ENCODE measurements at places on chromosomes 11 and 22. TPM values are rescaled to one million over a fixed set of nuclear protein-coding genes. Genes with fewer than 3 reads are reported as not detected.

GRCh38 chr11:11010624-11011127, 152.8 kb upstream of the ZBED5 start:
- DNase-seq, result no peak

- DNase-seq, result no peak
Measured at GRCh38 chr11:122633219-122633829, 22.2 kb upstream of the UBASH3B start.

DNA sequence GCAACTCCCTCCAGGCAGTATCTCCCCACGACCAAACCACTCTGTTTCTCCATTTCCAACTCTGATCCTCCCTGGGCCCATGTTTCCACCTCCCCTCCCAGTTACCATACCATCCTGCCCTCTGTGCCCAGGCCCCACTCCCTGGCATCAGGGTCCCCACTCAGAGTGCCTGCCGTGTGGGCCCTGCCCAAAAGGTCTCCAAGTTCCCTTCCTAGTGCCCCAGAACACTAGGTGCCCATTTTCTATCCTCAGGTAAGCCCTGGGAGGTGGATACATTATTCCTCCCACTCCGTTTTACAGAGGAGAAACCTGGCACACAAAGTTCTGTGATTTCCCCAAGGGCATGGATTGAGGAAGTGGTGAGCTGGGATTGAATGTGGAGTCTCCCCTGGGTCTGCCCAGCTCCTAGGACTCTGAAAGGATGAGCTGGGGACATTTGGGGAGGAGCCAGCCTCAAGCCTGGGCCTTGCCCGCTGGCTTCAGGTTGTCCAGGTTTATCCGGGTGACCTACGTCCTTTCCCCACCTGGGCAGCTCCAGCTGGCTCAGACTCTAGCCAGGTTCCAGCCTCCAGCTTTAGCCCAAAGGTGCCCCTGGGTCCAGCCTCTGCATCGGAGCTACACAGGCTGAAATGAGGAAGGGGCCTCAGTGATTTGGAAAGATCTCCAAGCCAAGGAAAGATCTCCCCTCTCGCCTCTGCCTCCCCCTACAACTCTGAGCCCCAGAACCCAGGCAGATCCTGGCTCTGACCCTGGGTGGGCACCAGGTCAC, 2.2 kb upstream of the GSTT4 start:
- DNase-seq, result no peak

- DNase-seq, result no peak
Measured at GRCh38 chr22:26417406-26417805, 11.7 kb upstream of the ASPHD2 start.

DNA sequence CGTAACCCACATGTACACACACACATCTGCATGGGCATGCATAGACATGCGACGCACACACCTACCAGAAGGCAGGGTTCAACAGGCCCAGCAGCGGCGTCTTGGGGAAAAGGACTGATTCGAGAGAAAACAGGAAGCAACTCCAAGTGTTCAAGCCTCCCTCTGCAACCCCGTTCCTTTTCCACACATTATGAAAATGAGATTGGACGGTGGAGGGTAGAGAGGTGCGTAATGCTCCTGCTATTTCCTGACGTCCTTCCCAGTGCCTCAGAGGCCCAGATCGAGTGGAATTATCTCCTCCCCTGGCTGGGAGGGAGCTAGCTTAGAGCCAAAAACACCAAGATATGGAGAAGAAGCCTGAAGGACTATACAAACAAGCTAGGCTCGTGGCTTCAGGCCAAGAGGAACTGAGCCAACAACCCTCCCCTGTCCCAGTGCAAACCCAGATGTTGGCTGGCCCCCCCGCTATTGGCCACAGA, 289.2 kb downstream of the MN1 start:
- DNase-seq, result no peak

DNA sequence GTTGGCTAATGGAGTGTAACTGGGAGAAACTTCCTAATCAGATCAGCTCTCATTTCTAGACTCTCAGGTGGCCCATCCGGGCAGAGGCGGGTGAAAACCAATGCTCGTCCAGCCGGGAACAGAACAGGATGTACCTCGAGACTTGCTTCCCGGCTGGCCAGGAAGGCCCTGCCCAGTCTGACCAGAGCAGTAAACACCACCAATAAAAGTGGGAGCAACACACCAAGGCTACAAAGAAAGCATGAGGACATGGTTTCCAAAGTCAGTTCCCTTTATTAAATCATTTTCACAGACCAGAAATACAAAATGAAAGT, 940 bp upstream of the TNKS1BP1 start:
- DNase-seq, result no peak

GRCh38 chr11:113274713-113275582, 39.4 kb upstream of the TTC12 start:
- no peak for DNase-seq

- no peak for DNase-seq
Measured at GRCh38 chr22:49923445-49923844, 5.0 kb downstream of the CRELD2 start.

DNA sequence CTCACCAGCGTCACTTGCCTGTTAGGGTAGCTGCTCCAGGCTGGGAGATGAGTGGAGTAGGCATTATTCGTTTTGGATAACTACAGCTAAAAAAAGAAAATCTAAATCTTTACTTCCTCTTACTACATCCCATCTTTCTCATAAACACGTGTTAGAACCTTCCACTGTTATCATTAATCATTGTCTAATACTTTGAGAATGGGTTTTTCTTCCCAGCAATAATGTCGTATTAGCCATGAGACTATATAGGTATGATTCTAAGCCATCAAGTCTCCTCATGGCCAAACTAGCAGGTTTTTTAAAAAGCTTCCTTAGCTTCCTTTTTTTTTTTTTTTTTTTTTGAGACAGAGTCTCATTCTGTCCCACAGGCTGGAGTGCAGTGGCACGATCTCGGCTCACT, 3.9 kb upstream of the TEF start:
- DNase-seq, result no peak

DNA sequence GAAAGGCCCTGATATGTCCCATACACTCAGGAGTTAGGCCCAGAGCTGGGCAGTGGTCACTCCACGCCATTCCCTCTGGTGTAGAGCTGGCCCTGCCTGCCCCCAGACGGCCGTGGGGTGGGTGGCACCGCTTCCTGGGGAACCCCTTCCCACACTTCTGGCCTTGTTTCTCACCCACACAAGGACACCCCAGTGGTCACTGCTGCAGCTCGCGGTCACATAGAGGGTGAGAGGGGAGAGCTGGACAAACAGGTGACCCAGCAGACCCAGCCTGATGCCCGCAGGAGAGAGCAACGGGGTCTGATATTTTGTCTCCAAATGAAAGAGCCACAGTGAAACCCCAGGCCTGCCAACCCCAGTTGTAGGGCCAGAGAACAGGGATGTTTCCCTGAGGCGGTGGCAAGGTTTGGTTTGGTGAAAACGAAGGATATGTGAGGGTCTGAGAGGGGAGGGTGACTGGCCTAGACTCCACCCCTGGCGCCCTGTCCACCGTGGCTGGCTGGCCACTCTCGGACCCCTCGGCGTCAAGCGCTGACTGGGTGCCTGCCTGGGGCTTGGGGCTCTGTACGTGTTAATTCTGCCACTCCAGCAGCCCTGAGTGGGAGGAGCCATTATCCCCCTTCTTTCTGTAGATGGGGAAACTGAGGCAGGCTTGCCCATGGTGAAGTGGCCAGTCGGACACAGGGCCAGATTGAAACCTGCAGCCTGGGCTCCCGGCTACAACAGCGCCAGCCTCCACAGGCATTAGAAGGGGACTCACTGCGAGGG, 71.0 kb upstream of the PPARA start:
- DNase-seq, result no peak

DNA sequence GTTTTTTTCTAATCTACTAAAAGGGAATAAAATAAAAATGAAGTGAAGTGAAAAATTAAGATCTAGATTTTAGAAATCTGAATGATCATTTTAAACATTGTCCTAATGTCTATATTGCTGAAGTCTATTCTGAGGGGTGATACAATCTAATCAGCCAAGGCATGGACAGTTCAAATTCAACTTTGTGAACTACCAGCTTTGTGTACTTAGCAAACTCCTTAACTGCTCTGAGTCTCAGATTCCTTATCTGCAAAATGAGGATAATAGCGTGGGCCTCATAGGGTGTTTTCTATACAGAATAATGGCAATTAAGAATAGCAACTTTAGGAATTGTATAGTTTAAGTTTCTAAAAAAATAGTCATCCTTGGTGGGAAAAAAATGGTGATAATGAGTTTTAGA, 31.4 kb downstream of the FAR1 start:
- no peak for DNase-seq

DNA sequence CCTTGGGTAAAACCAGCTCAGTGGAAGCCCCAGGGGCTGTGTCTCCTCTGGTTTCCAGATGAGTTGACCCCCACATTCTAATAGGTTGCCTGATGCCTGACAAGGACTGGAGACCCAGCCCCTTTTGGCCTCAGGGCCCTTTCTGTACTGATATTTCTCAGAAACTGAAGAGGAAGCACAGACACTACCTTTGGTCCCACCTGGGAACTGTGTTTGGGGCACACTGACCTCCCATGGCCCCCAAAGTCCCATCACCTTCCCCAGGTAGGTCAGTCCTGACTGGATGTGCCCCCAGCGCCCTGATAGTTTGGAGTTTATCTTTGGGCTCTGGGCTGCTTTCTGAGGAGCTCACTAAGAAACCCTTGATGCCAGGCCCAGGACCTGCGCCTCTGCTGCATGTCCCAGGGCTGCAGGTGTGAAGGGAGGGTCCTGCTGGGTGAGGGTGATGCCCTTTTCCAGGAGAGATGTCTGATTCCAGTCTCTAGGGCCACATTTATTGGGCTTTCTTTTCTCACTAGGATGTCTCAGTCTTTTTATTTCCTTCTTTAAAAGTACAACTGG, 106.7 kb downstream of the GGTLC2 start:
- DNase-seq, result no peak

GRCh38 chr11:13354335-13354734, 76.7 kb downstream of the BMAL1 start:
- no peak for DNase-seq

GRCh38 chr11:108494182-108494581, 4.0 kb downstream of the POGLUT3 start:
- DNase-seq, result no peak

DNA sequence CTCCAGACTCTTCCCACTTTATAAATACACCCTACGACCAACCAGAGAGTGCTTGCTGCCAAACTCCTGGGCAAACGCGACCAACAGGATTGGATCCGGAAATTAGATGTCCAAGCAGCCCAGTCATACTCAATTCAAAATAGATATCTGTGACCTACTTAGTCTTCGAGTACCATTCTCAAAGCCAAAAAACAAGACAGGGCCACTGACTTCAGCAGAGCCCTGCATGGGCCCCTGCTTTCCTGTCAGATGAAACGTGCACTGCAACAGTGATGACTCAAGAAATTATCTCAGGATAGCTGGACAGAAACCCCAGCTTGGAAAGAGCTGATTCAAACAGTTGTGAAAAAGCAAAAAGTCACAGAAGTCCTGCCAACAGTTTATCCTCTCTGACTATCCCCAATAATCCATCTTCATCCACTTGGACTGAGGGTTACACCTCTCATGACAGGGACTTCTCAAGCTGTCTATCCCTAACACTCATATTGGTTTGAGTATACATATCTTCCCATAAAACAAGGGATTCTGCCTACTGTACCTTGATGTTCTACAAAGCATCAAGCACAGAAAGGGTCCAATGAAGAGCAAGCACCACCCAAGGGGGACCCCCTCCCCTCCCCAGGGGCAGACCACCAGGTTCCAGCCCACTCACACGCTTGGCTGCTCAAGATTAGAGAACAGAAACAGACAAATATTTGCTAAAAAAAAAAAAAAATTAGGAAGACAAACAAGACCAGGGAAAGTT, 17.4 kb downstream of the SMCO4 start:
- DNase-seq, result no peak

DNA sequence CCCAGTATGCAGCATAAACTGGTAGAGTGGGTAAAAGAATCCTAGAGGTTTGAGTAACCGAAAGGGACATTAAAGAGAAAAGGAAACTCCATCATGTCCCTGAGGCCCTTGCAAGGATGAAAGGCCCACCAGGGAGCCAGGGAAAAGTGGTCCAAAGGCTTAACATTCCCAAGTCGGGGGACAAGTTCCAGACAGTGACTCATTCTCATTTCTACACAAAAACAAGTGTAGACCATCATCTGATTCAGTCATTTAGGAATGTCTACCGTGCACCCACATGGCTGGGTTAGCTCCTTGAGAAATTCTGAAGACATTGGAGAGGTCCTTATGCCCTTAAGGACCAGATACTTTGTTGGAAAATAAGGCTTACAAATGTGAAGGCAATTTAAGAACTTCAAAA, 4.8 kb upstream of the NOX4 start:
- DNase-seq, result no peak

DNA sequence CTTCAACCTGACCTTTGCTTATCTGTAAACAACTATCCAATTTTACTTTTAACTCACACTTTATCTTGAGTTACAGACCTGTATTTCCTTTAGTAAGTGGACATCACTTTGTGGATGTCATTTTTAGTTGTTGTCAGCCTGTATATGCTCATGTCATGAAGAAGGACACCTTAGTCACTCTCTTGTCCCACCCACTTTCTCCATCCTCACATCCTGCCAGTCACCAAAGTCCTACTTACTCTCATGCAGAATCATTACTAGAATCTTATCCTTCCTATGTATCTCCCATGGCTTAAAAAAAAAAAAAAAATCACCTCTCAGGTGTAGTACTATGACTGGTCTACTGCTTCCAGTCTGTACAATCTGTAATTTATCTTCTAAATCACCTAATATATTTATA, 43.3 kb downstream of the SESN3 start:
- DNase-seq, result no peak

GRCh38 chr11:86748296-86748695, 52.0 kb upstream of the PRSS23 start:
- DNase-seq, result no peak

- no peak for DNase-seq
Measured at GRCh38 chr11:126538071-126538470, 182.6 kb downstream of the ST3GAL4 start.

DNA sequence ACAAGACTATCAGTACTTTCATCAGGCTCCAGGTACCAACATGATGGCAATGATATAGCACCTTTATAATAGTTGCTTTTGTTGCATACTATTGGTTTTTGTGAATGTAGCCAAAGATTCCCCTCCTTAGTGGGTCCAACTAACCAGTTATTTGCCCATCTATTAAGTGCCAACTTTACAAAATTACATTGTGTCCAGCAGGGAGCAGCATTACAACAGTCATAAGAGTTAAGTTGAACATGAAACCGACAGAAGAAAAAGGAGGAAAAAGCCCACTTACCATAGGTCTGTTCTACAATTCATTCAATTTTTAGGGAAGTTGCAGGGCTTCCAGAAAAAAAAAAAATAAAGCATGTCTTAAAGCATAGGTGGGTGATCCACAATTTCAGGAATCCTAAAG, 21.6 kb downstream of the IMMP1L start:
- peak; percentile 29 for DNase-seq

- no peak for DNase-seq
Measured at GRCh38 chr11:112963368-112963955, 2.2 kb downstream of the NCAM1 start.

The CBLIF gene
- not detected for total RNA-seq

The SPI1 gene
- not detected for total RNA-seq

The KRTAP5-8 gene
- total RNA-seq, result not detected

The RAB38 gene
- 1.9 TPM for total RNA-seq

The FIBIN gene
- total RNA-seq, result not detected

The TPBGL gene
- total RNA-seq, result 0.06 TPM

The SERPIND1 gene
- total RNA-seq, result not detected

The PLAAT2 gene
- not detected for total RNA-seq

All from activated CD4-positive, alpha-beta T cell treated with anti-CD3 and anti-CD28 coated beads, Interleukin-2, amount 10 ng/mL, durations not matched to agents 7 days and 5 days (primary cell).